ENCODE measurements at places on chromosomes 5 and 9.

DNA sequence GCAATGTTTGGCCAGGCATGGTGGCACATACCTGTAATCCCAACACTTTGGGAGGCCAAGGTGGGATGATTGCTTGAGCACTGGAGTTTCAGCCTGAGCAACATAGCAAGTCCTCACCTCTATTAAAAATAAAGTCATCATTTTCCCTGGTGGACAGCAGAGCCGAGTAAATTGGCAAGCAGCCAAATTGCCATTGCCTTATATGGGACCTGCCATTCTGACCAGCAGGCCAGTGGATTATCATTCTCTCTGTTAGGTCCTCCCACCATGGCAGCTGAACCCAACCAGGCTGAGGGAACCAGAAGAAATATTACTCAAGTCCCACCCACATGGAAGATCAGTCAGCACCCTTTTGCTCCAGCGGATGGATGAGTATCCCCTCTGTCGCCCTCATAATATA, 1829.9 kb downstream of the EFNA5 start:
- DNase-seq = no peak

DNA sequence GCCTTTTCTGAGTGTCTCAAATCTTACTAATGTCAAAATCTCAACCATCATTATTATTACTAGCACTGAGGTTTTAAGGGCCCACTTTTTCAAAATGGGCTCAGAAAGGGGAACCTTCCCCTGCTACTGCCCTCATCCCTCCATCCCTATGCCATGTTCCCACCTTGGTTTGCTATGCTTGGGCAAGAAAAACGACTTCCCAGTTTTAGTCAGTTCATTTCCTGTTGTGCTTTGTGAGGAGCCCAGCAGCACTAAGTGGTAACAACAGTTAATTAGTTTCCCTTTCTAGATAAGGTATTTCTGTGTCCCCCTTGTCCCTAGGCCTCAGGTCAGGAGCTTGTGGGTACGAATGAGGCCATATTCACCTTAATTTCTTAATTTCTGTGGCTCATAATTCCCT, 595.2 kb downstream of the RAB3C start:
- DNase-seq = no peak

GRCh38 chr9:135116881-135117280, 29.4 kb downstream of the OLFM1 start:
- no peak for DNase-seq

DNA sequence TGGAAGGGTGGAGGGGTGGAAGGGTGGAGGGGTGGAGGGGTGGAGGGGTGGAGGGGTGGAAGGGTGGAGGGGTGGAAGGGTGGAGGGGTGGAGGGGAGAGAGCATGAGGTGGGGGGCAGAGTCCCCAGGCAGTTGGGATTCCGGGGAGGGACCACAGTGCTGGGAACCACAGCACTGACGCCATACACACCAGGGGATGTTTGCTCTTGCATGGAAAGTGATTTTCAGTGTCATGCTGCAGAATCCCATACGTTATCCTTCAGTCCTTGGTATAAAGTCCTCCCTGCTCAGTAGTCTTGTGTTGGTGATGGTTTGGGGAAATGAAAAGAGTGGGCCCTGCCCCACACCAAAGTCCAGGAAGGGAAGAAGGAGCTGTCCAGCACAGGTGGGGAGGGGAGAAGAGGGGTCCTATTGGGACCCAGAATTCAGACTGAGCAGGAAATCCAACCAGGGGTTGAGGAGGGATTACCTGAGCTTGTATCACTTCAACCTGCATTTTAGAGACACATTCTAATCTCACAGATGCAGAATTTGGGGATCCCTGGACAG, 5.5 kb upstream of the FIBCD1 start:
- DNase-seq = no peak

DNA sequence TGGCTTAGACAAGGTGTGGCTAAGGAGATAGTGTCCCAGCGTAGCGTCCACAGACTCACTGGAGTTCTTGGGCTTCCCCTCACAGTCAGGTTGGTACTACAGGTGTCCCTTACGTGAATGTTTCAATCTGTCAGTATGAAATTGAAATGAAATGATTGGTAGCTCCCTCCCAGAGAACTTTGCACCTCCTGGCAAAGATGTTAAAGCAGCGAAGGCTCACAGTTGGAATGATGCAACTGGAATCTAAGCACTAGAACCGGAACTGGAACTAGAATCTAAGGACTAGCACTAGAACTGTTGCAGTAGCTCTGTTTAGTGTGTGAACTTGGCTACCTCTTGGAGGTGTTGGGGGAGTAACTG, 1.1 kb downstream of the SLC31A1 start:
- DNase-seq = no peak

DNA sequence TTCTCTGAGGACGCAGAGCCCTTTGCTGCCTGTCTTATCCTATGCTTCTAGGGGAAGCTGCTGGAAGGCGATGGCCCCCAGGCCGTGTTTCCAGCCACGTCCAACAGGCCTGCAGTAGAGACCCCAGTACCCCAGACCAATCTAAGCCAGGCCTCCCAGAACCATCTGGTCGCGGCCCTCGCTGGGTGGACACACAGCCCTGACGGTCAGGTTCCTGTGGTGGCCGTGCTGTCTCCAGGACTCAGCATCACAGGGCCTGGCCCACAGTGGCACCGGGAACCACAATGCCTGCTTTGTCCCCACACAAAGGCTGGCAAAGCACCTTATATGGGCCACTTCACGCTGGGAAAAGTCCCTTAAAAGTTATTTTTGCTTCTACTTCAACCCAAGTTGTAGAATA, 44.5 kb downstream of the SEMA4D start:
- DNase-seq = no peak

GRCh38 chr9:19161257-19162025, 34.1 kb upstream of the PLIN2 start:
- DNase-seq = no peak

DNA sequence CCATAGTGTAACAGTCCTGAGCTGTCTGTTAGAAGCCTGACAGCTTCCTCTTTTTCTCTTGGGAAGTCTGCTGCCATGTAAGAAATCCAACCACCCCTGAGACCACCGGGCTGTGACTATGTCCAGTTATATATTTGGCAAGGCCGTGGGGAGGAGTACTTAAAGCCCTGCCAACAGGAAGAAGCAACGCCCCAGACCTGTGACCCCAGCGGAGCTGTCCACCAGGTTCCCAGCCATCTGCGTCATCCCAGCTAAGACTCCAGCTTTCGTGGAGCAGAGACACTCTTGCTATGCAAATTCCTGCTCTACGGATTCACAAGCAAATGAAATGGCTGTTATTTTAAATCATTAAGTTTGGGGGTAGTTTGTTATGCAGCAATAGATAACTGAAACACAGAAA, 417.3 kb downstream of the TLE4 start:
- no peak for DNase-seq

- no peak for DNase-seq
Observed at GRCh38 chr5:169013208-169013728, 287.7 kb downstream of the SLIT3 start.

- no peak for DNase-seq
Observed at GRCh38 chr5:22889720-22890119, 36.6 kb upstream of the CDH12 start.

- no peak for DNase-seq
Observed at GRCh38 chr9:131537946-131538345, 6.9 kb upstream of the UCK1 start.

DNA sequence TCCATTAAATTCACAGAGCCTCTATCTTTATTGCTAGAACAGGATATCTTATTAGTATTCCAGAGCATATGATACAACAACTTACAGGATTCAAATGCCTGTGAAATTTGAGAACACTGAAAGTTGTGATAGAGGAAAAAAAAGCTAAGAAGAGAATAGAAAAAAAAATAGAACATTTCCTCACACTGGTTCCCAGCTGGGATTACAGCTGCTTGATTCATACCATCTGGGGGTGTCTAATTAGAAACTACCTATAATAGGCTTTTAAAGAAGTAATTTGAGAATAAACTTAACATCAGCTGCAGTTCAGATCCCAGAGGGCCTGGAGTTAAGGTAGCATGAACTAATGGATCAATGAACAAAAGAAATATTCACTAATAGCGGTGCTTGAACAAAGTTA, 922.0 kb downstream of the CDH12 start:
- DNase-seq = no peak

DNA sequence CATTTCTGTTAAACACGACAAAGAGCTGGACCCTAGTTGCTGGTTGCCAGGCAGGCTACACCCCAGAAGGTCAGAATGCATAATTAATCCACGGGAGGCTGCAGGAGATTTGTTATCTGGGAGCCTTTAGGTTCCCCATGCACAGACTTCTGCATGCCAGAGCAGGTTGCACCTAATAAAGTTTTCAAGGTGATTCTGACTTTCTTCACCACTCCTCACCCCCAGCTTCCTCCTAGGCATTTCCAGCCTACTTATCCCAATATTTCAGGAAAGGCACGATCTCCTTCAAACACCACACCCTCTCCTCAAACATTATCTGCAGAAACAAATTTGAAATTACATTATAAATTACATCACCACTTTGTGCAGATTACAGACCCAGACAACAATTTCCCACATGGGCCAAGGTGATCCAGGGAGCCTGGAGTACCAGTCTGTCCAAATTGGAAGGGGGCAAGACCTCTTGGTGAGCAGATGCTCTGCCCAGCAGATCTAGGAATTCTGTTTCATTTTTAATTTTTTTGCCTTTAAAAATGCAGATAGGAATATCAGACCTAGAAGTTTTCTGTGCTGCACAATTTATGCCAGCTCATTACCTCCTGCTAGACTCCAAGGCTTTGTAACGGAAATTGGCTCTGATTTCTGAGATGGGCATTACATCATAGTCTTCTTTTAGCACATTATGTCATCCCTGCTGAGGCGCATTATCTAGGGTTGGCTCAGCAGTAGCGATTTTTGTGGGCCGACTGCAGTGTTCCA, 363.4 kb upstream of the SLC30A5 start:
- no peak for DNase-seq

- DNase-seq = no peak
Observed at GRCh38 chr5:124121198-124121597, 609.2 kb downstream of the CSNK1G3 start.

DNA sequence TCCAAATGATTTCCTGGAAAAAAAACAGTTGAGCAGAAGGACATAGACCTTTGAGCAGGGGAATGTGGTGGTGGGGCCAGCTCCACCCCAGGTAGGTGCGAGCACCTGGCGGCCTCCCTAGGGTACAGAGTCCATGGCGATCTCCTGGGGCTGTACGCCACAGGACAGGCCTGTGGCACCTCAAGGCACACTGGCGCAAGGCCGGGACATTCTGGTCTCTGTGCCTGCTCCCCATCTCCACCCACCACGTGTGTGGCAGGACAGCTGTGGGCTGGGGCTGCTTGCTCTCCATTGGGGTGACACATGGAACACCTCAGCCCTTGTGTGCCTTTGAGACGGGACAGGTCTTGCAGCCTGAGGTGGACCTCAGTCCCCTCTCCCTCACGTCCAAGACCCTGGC, 25.2 kb downstream of the WNK2 start:
- DNase-seq = no peak

DNA sequence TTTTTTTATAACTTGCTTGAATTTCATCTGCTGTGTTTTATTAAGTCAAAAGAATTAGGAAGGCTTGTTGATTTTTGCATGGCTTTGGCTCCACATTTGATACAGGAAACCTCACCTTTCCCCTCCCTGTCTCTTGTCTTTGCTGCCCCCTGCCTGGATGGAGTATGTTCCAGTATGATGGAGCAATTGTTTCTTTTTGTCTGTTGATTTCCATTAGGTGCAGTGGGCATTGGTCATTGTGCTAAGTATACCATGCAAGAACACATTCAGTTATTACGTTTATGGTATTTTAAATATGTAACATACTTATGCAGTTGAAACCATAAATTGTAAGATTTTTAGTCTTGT, 19.6 kb downstream of the TJP2 start:
- DNase-seq = no peak

- no peak for DNase-seq
Observed at GRCh38 chr5:118789366-118789765, 199.0 kb downstream of the DTWD2 start.

- peak; percentile 57 for DNase-seq
Observed at GRCh38 chr9:88313364-88314220, 74.7 kb upstream of the SPIN1 start.

DNA sequence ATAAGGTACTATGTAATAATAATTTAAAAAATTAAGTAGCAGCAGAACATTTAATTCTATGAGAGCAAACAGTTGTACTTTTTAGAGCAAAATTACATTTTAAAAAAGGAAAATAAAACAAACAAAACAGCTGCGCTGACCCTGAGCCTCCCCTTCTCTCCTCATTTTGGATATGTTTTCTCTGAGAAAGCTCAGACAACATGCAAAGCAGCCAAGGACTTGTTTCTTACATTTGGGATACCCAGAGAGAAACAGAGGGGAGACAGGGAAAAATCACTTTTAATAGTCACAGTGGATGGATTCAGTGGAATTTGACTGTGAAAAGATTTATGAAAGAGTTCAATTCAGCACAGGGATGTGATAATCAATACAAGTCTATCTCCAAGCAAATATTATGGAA, 299.2 kb downstream of the EBF1 start:
- no peak for DNase-seq

DNA sequence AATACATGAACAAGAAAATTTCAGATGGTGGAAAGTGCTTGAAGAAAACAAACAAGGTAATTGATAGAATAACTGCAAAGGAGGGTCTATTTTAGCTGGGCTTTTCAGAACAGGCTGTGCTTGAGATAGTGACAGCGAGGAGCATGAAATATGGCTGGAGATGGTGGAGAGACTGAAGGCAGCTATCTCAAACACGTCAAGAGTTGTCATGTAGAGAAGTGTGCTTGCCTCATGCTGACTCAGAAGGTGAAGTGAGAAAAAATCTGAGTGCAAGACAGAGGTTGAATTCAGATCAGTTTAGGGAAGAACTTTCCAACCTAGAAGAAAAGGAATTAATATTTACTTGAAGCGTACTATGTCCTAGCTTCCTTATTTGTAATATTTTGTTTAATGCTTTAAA, 115.5 kb upstream of the RANBP3L start:
- DNase-seq = no peak

GRCh38 chr5:38099205-38100168, 158.9 kb upstream of the EGFLAM start:
- no peak for DNase-seq

Data from stimulated activated CD4-positive, alpha-beta T cell treated with anti-CD3 and anti-CD28 coated beads, Interleukin-4, amount 100 ng/mL, for 4 hours (primary cell).